ENCODE measurements at places on chromosomes 6 and 20.

GRCh38 chr6:151658091-151658490 lies 149.4 kb upstream of the ESR1 start:
- no peak for DNase-seq

DNA sequence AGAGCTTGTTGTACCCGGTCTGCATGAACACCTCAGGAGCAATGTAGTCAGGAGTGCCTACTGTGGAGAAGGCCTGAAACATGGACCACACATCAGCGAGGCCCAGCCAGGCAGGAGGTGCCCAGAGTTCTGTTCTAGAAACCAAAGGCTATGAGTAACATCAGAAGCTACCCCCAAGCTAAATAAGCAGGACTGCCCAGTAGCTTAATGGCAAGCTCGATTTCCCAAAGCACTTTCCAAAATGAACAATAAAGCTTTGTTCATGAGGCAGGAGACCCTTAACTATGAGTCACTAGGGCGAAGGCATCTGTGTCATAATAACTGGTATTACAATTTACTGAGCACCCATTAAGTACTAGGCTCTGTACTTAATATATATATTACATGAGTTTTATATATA lies 47.4 kb downstream of the STK38 start:
- DNase-seq: no peak

GRCh38 chr20:59160389-59161115 lies 3.1 kb upstream of the ZNF831 start:
- DNase-seq: no peak

GRCh38 chr20:33702861-33703260 lies 16.7 kb upstream of the E2F1 start:
- no peak for DNase-seq

GRCh38 chr6:104957301-104958177 lies 632 bp downstream of the LIN28B start:
- DNase-seq: no peak

DNA sequence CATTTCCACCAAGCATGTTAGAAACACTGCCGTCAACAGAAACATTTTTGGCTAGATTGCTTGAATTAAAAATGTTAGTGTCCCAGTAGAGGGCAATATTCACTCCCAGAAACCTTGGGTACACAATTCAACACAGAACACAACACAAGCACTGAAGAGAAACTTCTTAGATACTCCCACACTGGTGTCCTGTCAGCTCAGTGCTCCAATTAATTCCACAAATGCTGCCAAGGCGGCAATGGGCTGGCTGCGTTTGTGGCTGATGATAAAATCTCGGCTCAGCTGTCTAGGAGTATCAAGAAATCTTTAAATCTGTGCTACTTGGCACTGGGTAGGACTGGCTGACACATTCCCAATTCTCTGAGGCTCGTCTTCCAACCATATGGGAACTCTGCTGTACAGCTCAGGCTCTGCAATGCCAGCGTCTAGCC lies 39.3 kb downstream of the BEND3 start:
- DNase-seq: no peak

- DNase-seq: no peak
Measured at GRCh38 chr20:63246490-63247288, 7.6 kb downstream of the NKAIN4 start.

DNA sequence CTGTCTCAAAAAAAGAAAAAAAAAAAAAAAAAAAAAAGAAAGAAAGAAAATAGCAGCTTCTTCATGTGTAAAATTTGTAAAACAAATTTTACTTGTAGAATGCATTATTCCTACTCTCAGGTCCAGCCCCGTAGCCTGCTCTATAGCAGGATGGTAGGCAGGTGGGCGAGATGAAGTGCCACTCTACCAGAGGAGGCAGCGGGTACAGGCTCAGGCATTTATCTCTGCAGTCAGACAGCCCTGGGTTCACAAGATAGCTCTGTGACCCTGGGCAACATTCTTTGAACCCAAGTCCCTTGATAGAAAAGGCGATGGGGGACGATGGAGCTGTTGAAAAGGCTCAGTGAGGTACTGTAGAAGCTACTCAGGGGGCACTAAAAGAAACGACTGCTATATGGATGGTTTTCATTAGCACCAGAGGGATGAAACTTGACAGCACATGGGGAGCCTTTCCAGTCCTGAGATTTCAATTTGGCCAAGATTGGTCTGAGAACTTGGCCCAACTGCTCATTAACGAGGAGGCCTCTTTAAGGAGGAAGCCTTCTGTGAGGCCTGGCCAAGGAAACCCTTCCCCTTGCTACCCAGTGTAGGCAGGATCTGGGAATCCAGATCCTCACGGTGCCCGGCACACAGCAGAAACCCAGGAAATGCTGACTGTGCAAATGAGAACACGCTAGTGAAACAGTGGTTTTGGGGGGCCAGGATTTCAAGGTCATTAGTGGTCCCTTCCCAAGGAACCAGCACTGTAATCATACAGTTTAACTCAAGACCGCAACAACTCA lies 63.1 kb downstream of the MYH7B start:
- DNase-seq: no peak

DNA sequence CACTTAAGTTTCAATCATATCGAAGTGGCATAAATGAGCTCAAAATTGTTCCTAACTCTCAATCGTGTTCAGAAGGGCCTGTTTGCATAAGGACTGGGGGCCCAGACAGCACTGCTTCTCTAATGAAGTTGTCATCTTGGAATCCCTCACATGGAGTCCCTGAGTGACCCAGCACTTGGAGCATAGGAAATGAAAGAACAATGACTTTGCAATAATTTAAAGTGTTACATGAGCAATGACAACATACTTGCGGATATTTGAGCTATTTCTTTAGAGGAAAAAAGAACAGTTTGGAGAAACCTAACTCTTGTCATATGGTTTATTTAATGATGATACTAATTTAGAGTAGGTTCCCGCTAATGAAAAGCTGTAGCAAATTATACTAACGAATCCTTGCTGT lies 239.9 kb downstream of the TSHZ2 start:
- no peak for DNase-seq

- no peak for DNase-seq
Measured at GRCh38 chr20:62220666-62221568, 839 bp upstream of the HRH3 start.

- no peak for DNase-seq
Measured at GRCh38 chr20:1225263-1225782, 521 bp upstream of the RAD21L1 start.

DNA sequence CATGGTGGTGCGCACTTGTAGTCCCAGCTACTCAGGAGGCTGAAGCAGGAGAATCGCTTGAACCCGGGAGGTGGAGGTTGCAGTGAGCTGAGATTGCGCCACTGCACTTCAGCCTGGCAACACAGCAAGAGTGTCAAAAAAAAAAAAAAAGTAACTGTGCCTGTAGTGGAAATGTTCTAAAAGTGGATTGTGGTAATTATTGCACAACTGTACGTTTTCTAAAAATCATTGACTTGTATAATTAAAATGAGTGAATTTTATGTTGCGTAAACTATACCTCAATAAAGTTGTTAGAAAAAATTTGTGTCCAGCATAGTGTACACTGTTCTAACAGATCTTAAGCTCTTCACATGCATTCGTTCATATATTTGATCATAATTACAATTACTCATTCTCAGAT lies 5.5 kb downstream of the SEC23B start:
- no peak for DNase-seq

DNA sequence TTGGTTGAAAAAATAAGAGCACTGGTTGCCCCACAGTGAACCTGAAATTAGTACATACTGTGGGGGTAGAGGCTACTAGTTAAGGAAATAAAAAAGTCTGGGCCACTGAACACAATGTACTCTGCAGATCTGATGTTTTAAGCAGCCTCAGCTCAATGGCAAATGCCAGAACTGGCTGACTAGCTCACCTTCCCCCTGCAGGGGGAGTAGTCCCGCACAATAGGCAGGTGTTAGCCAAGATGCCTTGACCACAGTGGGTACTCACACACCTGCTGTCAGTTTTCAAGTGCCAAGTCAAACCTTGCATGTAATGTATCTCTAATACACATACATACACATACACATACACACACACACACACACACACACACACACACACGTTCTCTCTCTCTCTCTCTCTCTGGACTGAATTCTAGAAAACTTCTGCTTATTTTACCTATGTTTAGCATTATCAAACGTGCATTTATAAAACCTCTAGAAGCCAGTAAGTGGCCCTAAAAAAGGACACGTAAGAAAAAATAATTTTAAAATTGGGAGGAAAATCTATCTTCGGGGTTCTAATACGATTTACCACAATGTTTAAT lies 36.1 kb downstream of the GMDS start:
- DNase-seq: no peak

DNA sequence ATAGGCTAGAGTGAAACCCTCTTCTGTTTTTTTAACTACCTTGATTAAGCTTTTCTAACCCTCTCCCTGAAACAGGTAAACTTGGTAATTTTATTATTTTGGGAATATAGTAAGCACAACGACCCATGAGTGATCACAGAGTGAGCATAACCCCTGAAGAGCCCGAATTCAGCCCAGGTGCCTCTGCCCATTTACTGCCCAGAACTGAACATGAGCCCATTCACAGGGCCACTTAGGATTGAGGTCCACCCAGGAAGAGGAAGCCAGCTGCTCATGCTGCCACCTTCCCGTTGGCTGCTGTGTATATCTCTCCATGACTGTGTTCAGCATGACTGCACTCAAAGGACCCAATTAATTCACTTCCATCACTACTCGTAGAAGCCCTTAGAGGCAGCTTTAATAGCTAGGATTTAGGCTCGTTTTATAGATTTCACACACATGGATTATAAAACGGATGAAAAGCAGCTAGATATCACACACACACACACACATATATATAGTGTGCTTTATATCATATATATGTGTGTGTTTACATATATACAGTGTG lies 8.3 kb upstream of the PDE10A start:
- DNase-seq: no peak

- no peak for DNase-seq
Measured at GRCh38 chr6:43246301-43247113, 3.2 kb downstream of the TTBK1 start.

DNA sequence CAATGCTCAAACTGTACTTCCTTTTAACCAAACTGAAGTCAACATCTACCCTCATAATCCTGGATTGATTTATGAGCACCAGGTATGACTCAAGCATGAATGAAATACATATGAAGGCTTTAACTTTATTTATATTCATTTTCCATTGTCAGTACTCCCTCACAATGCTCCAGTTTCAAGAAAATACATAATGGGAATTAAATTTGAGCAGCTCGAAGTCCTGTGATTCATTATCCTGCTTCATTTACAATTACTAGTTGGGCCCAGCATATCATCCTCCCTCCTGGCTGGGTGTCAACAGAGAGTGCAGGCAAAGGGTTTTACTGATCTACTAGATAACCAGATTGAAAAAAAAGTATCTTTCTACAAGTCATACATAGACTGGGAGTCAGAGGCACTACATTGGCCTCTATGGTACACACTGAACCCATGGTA lies 10.1 kb downstream of the SAMHD1 start:
- no peak for DNase-seq

DNA sequence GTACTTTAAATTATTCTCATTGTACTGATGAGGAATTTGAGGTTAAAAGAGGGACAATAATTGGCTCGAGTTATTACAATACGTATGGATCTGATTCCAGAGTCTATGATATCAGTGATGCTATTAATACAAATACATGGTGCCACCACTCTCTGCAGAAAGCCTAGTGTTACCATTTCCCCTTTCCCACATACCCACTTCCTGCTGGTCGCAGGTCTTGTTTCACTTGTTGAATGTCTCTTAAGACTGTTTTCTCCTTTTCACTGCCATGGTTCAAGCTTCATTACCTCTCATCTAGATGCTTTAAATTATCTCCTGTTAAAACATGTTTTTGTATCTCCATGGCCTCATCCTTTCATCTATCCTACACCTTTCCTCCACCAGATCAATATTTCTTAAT lies 62.0 kb downstream of the FHL5 start:
- no peak for DNase-seq

GRCh38 chr6:106318061-106318460 lies 7.5 kb downstream of the ATG5 start:
- DNase-seq: no peak

DNA sequence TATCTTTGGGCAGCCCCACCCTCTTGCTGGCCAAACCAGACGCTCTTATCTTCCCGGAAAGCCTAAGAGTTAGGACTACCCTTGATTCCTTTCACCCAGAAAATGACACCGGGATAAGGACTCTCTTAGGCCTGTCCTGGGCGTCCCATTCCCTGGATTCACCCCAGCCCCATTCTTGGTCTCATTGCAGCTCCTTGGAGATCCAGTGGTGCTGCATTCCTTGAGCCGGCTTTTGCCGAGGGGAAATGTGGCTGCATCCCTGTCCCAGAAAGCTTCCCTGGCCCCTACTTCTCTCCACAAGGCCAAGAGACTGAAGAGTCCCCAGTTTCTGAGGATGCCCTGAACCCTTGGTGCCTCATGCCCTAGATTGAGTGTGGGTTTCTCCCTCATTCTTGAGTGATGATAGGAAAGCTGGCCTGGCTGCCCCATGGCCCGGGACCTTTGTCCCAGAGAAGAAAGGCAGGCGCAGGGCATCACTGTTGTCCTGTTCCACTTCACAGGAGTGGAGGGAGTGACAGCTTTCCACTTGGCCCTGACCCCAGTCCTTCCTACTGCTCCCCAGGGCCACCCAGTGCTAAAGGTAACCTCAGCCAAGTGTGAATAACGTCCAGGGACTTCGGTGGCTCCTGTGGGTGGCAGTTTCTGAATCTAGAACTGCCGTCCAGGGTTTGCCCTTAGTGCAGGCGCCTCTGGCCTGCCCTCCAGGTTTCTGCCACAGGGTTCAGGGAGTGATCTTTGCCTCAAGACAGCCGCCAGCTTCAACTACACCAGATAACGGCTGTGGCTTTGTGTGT lies 42.7 kb upstream of the MYL9 start:
- no peak for DNase-seq

DNA sequence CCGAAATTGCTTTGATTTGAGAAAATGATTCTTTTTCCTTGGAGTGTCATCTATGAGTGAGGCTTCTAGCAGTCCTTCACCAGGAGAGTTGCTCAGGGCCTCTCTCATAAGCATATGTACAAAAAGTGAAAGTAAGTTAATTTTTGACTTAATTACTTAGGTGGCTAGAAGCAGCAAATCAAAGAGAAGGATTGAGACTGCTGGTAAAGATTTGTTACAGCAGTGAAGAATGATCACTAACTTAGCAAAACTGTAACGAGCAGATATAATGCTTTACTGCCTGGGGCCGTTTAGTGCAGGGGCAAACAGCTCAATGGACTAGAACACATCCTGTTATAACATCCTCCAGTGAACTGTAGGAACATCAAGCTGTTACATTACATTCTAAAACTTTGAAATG lies 167.8 kb upstream of the RIPOR2 start:
- DNase-seq: no peak

- DNase-seq: no peak
Measured at GRCh38 chr6:108561742-108562502, 1.2 kb downstream of the FOXO3 start.

All from stimulated activated CD8-positive, alpha-beta memory T cell treated with anti-CD3 and anti-CD28 coated beads, Interleukin-4, amount 100 ng/mL, for 1 hour (primary cell).